Skin of body (tissue), 3 donors: ENCODE measurements at places on chromosomes 12 and 14.

- no peak for DNase-seq
Observed at GRCh38 chr12:111447571-111448265, 42.0 kb downstream of the SH2B3 start.

DNA sequence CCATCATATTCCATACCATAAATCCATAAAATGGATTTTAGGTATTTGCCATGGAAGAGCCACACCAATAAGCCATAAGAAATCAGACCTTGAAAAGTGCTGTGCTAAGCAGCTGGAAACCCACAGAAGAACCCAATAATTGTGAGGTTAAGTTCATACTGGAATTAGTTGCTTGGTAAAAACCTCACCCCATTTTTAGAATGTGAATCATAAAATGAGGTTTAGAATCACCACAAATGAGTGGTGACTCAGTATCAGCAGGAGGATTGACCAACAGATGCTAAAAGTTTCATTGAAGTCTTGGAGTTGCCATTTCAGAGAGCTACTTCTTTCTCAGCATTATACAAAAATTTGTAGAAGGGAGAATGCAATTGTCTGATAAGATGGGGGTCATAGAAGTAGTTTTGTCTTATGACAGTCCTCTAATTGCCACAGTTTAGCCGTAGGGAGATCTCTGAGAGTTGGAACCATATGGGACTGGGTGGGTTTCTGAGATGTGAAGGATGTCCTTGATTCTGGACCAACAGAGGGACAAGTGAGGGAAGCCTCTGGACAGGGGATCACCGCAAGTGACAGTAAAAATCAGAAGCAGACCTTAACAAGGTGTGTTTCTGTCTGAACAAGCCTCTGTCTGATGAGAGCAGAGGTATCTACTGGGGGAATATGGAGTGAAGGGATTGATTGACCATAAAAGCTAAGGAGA lies 1.4 kb upstream of the STON2 start:
- DNase-seq, result no peak

DNA sequence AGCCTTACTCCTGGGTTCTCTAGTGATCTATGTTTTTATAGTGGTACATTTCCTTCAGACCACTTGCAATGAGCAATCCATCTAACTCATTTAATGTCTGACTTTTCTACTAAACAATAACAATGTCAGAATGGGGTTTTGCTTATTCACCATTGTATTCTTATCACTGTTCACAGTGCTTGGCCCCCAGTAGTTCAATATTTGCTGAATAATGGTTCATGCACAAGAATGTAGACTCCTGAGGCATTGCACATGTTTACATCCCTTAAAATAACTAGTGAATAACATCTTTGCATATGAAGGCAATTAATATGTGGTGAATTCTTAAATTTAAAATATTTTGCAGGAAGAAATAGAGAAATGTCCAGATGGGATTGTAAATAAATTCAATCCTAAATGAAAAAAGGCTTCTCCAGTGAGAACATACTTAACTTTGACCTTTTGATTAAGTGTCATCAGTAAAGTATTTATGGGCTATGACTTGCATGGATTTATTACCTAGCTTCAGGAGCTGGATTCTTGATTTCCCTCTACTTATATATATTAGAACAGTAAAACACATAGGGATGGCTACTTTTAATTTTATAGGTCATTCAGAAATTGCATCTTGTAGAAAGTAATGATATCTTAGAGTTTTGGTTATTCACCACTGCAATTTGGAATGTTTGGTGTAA lies 3.4 kb downstream of the CCER1 start:
- DNase-seq, result no peak

DNA sequence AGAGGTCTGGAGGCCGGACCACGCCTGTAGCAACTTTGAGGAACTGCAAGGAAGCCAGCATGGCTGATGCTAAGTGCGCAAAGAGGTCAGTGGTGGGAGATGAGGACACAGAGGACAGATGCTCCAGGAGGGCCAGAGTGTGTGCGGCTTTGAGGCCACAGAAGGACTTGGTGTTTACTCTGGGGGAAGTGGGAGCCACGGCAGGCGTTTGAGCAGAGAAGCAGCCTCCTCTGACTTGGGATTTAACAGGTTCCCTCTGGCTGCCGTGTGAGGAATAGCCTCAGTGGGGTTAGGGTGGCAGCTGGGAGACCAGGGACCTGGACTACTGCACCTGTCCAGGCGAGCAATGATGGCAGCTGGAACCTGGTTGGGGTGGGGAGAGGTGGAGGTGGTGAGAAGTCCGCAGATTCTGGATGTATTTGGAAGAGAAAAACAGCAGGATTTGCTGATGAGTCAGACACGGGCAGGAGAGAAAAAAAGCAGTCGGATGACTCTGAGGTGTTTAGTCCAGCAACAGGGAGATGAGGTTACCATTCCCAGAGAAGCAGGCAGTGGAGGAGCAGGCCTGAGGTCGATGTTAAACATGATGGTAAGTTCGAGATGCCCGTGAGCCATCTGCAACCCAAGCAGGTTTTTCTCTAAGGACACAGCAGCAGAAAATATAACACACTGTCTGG lies 143.5 kb downstream of the SCARB1 start:
- no peak for DNase-seq

DNA sequence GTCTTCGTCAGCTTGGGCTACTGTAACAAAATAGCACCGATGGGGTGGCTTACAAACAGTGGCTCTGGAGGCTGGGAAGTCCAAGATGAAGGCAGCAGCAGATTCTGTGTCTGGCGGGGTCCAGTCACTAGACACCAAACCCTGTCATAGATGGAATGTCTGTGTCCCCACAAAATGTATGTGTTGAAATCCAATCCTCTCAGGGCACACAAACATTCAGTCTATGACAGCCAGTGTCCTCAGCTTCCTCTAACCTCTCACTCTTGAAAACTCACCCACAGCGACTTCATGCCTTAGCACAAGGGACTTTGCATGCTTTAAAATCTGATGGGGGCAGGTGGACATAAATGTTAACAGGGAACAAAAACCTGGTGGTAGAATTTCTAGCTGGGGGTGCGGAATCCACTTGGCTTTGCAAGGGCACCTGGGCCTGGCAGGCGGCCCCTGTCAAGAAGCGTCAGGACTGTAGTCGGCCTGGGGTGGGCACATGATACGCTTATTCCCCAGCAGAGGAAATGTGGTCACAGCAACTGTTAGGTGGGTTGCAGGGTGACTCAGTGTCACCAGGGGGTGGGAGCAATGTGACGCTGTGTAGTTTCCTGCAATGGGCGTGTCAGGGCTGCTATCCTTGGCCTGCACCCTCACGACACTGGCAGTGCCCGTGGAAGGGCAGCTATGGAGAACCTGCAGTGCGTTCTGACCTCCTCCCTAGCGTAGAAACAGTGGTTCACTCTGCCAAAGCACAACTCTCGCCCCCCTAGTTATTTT lies 17.7 kb downstream of the RIN3 start:
- no peak for DNase-seq

DNA sequence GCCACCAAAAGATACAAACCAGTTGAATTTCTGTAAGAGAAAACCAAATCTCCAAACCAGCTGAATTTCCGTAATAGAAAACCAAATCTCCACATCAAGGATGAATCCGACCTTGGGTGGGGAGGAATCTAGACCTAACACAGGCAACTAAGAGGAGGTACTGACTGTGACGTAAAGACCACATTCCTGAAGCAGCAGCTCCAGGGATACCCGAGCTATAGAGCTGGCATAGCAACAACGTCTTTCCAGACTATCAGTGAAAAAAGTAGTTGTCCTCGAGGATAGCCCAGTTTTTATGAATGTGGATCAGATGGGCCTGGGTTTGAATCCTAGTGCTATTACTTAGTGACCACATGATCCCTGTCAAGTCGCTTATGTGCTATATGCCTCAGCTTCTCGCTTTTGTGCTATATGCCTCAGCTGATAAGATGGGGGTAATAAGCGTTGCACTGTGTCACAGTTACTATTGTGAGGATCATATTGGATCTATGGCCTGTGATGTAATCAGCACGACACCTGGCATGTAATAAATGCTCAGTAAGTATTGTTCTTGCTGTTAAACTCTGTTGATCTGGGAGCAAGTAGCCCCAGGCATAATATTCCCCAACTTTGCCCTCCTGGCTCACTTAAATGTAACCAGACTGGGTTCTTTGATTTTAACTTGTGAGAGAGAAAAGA lies 113.8 kb downstream of the EGLN3 start:
- no peak for DNase-seq

DNA sequence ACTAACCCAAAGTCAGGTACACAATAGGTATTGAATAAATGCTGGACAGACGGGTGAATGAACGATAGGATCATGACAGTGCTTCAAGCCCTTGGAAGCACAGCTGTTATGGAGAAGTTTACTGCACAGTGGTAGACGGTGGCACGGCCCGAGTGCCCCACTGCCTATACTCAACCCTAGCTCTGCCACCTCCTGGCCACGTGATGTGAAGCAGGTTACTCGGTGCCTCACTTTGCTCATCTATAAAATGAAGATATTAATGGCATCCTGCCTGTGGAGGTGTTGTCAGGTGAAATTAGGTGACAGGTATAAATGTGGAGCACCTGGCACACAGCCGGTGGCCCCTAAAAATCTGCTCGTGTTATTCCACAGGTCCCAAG lies 5.8 kb downstream of the ASB2 start:
- no peak for DNase-seq

DNA sequence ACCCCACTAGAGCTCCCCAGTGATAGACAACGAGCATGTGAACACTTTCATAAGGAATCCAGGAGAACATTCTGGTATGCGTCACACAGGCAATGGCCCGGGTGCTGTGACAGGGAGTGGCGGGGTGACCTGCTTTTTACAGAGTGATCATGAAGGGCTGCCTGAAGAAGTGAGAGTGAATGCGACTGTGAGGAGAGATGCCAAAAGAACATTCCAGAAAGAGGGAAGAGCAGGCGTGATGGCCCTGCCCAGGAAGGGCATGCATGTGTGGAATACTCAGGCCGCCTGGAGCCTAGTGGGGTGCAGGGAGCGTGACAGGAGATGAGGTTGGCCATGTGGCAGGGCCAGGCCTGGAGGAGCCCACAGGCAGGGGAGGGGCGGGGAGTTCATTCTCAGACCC lies 53.8 kb downstream of the FZD10 start:
- DNase-seq, result peak; percentile 12

DNA sequence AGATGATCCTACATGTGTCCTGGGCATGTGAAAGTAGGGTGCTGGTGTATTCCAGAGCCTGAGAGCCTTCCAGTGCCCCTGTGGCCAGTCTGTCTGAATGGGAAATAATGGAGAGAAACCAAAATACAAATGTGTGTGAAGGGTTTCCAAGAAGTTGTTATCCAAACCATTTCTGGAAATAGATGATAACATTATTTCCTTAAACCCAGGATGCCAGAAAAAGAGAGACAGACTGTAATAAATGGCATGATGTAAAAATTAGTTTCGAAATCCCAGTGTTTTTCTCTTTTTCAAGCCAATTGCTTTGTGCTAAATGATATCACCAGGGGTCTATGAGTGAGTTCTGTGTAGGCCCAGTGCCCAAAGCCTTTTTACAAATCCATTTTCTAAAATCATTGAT lies 175.3 kb downstream of the PHLDA1 start:
- DNase-seq, result peak; percentile 57

- DNase-seq, result no peak
Observed at GRCh38 chr12:95625012-95625411, 73.7 kb upstream of the USP44 start.

DNA sequence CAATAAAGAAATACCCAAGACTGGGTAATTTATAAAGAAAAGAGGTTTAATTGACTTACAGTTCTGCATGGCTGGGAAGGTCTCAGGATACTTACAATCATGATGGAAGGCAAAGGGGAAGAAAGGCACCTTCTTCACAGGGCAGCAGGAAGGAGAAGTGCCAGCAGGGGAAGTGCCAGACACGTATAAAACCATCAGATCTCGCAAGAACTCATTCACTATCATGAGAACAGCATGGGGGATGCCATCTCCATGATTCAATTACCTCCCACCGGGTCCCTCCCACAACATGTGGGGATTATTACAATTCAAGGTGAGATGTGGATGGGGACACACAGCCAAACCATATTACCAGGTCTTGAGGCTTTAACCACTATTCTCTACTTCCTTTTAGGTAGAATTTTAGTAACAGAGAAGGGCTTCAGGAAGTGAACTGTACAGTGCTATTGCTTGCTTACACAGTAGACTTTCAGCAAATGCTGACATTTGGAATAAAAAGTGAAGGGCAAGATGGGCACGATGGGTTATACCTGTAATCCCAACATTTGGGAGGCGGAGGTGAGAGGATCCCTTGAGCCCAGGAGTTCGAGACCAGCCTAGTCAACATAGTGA lies 40.8 kb upstream of the OR4E1 start:
- DNase-seq, result no peak

DNA sequence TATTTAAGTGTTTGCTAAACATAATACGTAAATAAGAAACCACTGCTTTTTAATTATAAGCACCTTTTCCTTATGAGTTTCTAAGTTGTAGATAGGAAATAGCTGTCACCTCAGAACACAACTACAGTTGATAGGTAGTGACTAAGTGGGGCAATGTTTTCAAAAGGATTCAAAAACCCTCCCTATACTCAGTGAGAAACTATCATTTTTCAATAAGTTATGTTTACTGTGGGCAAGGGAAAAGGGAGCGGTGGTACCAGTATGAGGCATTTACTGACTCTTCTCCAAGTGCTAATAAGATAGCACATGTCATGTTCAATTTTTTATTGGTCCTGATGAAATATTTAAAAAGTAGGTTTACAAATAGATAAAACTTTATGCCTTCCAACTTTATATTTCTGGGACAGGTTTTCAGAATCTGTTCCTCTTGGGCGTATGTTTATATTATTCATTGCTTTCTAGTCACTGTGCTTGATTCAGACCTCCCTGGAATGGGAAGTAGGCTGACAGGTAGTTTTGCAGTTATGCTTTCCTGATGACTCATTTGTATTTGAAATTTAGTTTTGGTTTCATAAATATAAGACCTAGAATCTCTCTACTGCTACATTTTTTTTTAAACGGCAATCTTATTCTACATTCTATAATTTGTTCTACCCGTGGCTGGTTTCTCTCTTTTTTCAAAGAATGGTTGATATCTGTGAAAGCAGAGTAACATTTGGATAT lies 153.1 kb downstream of the TMEM117 start:
- DNase-seq, result no peak

- DNase-seq, result no peak
Observed at GRCh38 chr12:52924764-52925716, 20.2 kb upstream of the KRT8 start.

DNA sequence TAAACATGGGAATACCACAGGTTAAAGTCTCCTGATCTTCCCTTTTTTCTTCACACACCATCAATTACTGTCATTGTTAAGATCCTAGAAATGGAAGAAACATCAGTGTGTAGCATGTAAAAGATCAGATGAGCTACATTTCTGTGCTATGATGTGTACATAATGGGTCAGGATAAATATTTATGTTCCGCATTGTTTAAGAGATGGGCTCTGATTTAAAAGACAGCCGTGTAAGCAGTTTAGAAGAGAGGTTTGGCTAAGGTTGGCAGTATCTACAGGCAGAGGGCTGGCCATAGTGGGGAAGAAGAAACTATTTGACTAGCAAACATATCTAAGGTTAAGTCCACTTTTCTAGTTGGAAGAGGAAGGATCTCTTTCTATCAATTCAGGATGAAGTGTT lies 49.4 kb downstream of the LRRC9 start:
- DNase-seq, result no peak

DNA sequence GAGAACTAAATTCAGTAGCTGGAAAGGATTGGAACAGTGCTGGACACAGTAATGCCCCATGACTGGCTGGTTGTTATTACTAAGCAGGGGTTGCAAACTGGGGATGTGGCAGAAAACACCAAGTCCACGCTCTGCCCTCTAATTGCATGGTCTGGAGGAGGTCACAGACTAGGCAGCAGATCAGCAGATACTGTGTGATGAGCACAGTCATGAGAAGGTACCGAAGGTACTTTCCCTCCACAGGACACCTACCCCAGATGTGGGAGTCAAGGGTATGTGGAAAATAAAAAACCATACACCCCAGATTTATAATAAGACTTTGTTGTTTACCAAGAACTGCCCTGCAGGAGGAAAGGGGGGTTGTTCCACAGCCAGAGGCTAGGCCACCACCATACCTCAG lies 175.3 kb downstream of the PELI2 start:
- DNase-seq, result no peak
